Spinal cord (tissue), 10 donors: ENCODE measurements at places on chromosomes 4 and X.

- DNase-seq: peak; percentile 37
These were observed 3.1 kb upstream of the P2RY4 start for GRCh38 chrX:70262952-70263567.

- no peak for DNase-seq
These were observed 31.1 kb downstream of the SYTL4 start for GRCh38 chrX:100700809-100701208.

DNA sequence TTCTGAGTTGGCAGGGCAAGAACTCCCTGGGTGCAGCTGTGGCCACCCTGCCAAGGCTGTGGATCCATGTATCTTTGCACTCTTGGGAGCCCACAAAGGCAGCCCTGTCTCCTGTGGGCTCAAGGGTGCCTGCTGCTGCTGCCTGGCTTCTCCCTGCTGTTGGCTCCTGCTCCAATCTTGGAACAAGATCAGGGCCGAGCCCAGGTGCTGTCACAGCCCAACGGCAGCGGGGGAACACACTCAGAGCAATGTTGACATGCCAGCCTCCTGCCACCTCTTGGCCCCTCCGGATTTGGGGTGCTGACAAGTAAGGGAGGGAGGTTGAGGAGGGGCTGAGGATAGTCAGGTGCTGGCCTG lies 57.9 kb downstream of the COX18 start:
- DNase-seq: no peak

DNA sequence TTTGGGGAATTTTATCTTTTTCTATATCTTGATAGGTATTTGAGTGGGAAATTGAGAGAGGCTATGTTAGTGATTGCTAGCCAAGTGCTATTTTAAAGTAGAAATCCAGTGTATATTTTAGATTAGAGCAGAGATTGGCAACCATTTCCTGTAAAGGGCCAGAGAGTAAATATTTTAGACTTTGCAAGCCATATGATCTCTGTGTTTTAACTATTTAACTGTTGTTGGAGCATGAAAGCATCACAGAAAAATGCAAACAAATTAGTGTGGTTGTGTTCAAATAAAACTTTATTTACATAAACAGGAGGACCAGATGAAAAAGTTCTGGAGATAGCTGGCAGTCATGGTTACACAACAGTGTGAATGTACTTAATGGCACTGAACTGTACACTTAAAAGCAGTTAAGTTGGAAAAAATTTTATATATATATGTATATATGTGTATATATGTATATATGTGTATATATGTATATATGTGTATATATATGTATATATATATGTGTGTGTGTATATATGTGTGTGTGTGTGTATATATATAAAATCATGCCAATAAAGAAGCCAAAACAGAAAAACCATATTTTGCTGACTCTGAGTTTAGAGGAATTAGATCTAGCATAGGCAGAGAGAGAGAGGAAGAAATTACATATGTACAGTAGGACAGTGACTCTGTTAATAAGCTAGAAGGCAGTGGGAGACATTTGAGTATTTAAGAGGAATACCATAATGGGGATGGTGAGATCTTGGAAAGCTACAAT lies 83.4 kb downstream of the TMEM164 start:
- DNase-seq: no peak

DNA sequence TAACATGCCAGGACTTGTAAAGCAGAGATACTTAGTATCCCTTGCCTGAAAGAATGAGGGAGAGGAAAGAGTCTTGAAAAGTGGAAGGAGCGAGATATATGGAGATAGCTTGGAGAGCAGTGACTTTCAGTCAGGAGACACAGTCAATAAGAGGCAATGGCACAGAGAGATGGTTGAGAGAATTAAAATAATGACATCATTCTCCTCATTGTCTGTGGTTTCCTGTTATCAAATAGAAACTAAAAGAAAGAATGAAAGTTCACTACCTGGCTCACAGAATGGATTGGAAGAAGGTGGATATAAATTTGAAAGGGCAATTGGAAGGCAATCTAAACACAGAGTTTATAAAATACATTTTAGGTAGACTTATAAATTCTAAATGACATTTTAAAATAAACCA lies 760.2 kb upstream of the AADAT start:
- DNase-seq: no peak

DNA sequence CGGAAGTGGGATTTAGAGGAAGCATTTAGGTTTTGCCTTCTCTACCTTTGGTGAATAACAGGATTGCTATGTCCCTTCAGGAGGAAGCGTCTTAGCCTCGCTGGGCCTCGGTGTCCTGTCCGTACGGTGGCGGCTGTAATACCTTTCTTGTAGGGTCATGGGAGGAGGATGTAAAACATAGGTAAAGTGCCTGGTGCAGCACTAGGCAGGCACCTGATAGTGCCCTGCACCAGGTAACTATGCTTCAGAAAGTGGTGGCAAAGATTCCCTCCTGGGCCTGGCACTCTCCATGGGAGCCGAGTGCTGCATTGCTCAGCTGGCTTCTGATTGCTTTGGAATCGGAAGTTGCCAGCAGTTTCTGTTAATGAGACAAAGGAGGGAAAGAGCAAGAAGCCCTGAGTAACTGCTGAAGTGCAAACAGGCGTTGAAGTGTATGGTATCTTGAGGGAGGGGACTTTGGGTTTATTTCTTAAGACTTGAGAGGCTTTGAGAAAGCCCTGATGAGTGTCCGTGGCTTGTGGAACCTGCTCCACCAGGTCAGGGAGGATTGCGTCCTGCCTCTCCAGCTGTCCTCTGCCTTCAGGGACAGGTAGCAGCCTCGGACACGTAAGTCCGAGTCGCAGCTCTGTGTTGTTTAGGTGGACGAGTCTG lies 45.8 kb downstream of the TBC1D14 start:
- no peak for DNase-seq

GRCh38 chr4:182188622-182189021 lies 54.6 kb upstream of the TENM3 start:
- no peak for DNase-seq

DNA sequence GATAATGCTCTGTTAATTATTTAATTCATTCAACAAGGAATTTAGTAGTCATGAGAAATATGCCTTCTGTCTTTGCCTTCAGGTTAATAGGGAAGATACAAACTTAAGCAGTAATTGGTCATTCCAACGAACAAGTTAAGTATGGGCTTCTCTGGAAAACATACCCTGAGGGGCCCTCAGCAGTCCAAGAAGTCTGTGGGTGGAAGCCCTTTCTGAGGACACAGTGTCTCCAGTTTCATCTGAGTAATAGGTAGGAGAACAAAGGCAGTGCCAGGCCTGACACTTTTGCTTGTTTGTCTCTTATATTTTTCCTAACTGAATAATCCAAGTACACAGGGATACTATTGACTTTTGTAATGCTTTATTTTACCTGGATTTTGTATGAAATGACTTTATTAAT lies 262.5 kb downstream of the FBXW7 start:
- DNase-seq: no peak

DNA sequence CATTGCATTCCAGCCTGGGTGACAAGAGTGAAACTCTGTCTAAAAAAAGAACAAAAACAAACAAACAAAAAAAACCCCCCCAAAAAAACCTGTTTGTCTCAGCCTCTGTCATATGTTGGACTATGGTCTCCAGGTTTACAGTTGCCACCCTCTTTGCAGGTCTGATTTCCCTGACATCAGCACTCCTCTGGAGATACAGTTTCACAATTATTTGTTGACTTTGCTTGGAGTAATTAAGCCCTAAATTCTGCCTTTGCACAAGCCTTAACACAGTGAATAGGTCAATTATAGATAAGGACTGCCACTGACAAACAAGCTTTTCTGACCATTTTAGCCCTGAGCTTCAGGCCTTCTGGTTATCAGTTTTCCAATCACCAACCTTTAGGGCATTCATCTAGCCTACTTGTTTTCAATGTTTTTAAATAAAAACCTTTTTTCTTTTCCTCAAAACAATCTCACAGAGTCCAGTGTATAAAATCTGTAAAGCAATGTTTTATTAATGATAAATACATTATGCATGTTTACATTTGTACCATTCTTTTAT lies 20.4 kb upstream of the MAPK10 start:
- DNase-seq: no peak

GRCh38 chr4:13178621-13179020 lies 305.5 kb downstream of the RAB28 start:
- DNase-seq: peak; percentile 55

- no peak for DNase-seq
These were observed 69.8 kb downstream of the RBM47 start for GRCh38 chr4:40559585-40560465.

DNA sequence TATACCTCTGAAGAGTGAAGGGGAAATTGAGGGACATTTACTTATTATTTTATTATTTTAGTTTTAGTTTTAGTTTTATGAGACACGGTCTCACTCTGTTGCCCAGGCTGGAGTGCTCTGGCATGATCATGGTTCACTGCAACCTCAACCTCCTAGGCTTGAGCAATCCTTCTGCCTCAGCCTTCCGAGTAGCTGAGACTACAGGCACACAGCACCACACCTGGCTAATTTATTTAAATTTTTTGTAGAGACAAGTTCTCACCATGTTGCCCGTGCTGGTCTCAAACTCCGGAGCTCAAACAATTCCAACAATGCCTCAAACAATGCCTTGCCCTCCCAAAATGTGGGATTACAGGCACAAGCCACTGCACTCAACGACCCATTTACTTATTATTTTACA lies 68.4 kb upstream of the BMP2K start:
- no peak for DNase-seq

DNA sequence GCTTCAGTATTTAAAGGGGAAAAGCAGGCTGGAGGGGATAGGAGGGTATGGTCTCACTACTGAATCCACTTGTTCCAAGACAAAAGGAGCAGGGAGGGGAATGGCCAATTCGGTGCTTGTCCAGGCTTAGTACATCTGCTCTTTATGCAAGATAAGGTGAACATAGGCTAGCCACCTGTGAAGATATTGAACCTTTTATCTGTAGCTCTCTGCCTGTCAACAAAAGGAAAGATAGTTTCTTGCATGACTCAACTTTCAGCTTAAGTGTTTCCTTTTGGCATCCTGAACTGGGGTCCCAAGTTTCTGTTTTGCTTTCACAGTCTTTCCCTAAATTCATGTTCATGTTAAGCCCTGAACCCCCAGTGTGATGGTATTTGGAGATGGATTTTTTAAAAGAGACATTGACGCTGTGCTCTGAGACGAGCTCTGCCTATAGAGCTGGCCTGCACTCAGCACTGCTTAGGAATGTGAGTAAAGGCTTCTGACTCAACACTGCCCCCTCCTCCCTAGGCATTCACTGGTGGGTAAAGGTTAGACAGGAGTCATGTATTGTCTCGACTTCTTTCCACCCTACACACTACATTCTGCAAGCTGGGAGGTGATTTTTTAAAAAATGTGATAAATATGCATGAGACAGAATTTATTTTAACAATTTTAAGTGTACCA lies 28.2 kb downstream of the FAM149A start:
- no peak for DNase-seq

GRCh38 chrX:149473092-149473491 lies 32.0 kb downstream of the IDS start:
- no peak for DNase-seq

DNA sequence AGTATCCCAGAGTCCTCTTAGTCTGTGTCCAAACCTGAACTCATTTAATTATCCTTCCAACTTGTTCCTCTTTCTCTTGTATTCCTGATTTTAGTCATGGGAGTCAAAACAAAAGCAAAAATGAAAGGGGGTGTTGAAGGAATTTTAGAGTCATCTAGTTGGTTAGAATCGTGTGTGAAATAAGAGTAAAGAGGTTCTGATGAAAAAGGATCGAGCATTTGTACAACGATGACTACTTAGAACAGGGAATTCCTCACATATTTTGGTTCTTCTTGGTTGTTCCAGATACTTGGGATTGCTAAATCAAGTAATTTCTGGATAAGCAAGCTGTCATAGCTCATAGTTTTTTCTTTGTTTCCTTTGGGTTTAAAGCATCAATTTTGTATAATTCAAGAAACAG lies 194.4 kb downstream of the BCOR start:
- DNase-seq: no peak

GRCh38 chrX:13115146-13115855 lies 70.9 kb upstream of the FAM9C start:
- DNase-seq: no peak

GRCh38 chrX:101241531-101241930 lies 21.9 kb downstream of the DRP2 start:
- no peak for DNase-seq

GRCh38 chr4:119598521-119598920 lies 30.1 kb downstream of the PDE5A start:
- DNase-seq: no peak

GRCh38 chr4:43512253-43512652 lies 619.7 kb downstream of the GRXCR1 start:
- no peak for DNase-seq

DNA sequence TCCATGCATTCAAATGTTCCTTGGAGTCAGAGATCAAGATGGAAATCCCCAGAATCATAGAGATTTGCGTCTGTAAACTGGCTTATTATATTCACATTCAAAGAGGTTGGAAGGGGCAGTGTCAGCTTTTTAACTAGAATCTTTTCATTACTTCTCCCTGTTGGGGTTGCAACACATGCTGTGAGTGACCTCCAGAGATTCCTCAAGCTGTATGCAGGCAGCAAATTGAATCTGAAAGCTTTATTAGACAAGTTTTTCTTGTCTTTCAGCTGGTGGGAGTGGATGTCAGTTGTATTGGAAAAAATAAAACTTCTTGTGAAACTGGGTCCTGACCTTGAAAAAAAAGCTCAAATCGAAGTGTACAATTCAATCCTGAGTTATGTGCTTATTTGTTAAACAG lies 736.5 kb upstream of the FTHL17 start:
- DNase-seq: no peak

DNA sequence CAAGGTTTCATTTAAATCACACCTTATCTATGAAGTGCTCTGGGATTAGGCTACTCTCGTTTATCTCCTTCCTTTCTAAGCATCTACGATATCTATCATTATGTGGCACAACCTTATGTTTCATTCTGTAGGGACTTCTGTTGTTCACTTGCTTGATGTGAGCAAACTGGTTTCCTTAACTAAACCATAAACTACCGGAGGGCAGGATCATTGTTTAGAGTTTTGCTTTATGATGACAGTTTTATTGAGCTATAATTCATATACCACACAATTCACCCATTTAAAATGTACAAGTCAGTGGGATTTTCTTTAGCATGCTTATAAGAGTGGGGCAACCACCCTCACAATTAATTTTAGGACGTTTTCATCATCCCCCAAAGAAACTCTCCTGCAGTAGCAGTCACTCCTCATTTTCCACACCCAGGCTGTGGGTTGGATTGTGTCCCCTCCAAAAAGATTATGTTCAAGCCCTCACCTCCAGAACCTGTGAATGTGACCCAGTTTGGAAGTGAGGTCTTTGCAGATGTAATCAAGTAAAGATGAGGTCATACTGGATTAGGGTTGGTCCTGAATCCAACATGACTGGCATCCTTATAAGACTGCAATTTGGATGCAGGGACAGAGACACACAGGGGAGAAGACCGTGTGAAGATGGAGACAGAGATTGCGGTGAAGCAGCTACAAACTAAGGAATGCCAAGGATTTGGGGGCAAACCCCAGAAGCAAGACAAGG lies 42.1 kb upstream of the SH3RF1 start:
- DNase-seq: no peak

- no peak for DNase-seq
These were observed 98.0 kb downstream of the SH3KBP1 start for GRCh38 chrX:19789376-19789775.

GRCh38 chr4:166896254-166896653 lies 338.0 kb downstream of the SPOCK3 start:
- no peak for DNase-seq

- DNase-seq: no peak
These were observed at the start of gene IQSEC2 for GRCh38 chrX:53281321-53281822. IQSEC2 (minus strand) TSS chrX:53281584.

GRCh38 chrX:154477891-154478477 lies 1.1 kb downstream of the LAGE3 start:
- no peak for DNase-seq
